Stimulated activated CD4-positive, alpha-beta T cell treated with anti-CD3 and anti-CD28 coated beads, Interleukin-1b, Interleukin-23, amount 100 ng/mL, for 1 hour (primary cell): ENCODE measurements at places on chromosomes 4 and X.

GRCh38 chrX:31224381-31225012 is 152.7 kb upstream of the FTHL17 start:
- DNase-seq = no peak

GRCh38 chr4:15024386-15024785 is 22.1 kb downstream of the CPEB2 start:
- no peak for DNase-seq

DNA sequence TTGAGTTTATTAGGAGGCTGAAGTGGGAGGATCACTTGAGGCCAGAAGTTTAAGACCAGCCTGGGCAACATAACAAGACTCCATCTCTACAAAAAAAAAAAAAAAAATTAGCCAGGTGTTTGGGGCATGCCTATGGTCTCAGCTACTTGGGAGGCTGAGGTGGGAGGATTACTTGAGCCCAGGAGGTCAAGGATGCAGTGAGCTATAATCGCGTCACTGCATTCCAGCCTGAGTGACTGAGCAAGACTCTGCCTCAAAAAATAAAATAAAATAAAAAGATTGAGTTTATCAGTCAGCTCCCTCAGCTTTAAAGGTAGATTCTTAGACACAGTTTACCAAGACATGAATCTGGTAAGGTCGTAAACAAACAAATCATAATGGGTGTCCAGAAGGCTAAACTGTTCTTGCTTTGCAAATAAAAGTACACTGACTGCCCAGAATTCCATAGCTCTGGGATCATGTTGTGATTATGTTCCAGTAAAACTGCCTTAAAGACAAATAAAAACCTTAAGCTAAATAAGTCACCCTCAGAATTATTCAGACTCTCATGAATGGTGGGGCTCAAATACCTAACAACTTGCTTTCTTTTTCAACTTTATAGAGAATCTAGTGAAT is 18.7 kb downstream of the APOO start:
- no peak for DNase-seq

GRCh38 chr4:113292371-113293042 is 243.1 kb downstream of the ANK2 start:
- DNase-seq = no peak

GRCh38 chr4:100049872-100050271 is 99.8 kb upstream of the H2AZ1 start:
- no peak for DNase-seq

DNA sequence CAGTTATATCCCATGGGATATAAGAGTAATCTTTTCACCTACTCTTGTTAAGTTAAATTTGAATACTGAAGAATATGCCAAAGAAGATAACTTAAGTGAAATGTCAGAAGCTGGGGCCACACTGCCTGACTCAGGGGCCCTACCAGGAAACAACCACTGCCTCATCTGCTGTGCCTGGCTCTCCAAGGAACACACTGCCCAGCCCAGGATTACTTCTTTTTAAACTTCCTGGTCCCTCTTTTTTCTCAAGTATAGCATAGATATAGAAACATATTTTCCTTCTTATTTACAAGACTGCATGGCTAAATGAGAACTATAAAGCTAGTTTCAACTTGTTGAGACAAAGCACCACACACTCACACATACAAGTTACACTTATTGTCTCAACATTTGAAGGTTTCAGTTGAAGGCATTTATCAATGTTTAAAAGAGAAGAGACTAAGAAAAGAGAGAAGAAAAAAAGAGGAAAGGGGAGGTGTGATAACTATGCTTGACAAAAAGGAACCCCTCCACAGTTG is 45.2 kb downstream of the MAML3 start:
- no peak for DNase-seq

GRCh38 chr4:76311896-76312331 is 5.4 kb downstream of the STBD1 start:
- no peak for DNase-seq

DNA sequence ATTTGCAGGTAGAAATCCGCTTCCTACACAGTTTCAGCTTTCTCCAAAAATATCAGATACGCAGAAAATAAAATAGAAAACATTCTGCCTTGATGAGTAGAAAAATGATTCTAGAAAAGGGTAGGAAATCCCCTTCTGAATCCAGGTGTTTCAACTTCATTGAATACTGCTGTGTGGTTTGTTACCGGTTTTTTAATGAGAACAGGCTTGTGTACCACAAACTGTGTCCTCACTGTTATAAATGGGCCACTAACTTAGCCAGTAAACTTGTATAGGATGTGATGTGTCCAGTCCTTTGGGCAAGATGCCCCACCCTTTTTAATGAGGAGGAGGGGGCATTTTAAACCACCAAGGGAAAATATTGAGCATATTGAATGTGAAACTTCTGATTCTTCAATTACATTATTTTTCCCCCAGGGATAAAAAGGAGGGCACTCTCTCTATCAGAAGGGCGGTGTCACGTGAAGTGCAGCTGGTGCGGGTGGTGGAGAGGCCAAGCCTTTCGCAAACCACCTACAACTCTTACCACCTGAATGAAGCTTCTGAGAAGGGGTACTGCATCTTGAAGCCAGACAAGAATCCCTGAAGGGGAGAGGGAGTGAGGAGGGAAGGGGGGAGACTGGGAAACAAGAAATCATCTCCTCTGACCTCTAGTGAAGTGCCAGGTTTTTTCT is 4.5 kb downstream of the CXXC4 start:
- DNase-seq = no peak

DNA sequence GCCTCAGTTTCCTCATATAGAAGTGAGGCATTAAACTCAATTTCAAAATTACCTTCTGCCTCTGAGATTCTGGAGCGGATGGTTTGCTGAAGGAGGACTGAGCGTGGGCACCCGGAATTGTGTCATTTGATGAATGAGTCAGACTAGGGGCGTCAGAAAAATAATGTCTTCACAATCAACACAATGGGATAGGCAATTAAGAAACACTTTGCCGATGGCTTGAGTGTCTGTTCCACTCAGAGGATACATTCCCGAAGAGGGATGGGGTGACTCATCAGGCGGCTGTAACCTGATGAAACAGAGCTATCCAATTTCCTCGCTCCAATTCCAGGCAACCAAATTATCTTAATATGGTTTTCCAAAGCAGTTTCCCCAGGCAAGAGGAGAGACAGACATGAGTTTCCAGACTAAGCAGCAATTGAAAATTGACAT is 1.2 kb upstream of the CHRNA9 start:
- DNase-seq = no peak

DNA sequence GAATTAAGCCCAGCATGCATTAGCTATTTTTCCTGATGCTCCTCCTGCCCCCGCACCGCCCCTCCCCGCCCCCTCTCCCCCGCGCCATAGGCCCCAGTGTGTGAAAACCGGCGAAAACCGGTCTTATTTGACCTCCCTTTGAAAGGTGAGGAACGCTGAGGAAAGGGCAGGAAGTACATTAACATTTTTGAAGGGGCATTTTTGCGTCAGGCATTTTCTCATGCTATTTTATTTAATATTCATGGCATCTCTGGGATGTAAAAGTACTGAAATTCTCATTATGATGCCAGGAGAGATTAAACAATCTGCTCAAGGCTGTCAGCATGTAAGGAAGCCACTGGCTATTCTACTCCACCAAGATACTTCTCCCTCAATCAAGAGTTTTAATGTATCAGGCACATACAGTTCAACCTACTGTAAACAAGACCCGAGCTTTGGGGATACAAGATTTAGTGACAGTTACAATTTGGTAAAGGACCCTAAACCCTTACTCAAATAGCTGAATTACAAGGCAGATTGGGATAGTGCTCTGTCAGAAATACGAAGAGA is 1.2 kb upstream of the NMU start:
- no peak for DNase-seq

- DNase-seq = no peak
Observed at GRCh38 chr4:803884-804283, 22.0 kb downstream of the CPLX1 start.

GRCh38 chr4:5409972-5410618 is 298.3 kb downstream of the EVC2 start:
- no peak for DNase-seq

DNA sequence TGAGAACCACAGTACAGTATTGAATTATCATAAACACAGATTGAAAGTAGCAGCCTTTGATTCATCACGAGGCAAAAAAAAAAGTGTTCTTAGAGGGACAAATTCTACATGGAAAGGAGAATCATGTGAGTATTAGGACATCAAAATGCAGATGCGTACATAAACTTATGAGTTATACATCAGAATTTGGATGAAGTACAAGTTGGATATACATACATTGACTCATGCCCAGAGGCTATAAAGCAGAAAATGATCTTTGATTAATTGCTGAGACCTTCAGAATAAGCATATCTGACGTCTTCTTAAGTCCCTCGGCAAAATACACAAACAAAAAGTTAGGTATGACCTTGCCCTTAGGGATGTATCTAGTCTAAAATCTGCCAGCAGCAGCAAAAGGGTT is 206.4 kb downstream of the LDB2 start:
- no peak for DNase-seq

DNA sequence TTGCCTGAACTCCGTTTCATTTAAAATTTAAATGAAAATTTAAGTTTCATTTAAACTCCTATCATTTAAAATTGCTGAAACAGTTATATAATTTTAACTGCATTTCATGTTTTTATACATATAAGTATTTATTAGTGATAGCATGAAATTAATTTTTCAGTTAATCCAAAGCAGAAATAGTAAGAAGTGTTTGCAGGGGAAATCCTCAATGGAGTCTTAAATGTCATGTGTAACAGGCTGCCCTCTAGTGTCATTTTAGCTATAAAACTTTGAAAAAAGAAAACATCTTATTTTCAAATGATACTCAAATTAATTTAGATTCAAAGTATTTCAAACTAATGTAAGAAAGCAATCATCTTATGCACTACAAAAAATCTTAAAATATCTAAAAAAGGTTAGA is 27.2 kb downstream of the TAPT1 start:
- no peak for DNase-seq

- DNase-seq = no peak
Observed at GRCh38 chrX:11053351-11053750, 57.8 kb upstream of the HCCS start.

DNA sequence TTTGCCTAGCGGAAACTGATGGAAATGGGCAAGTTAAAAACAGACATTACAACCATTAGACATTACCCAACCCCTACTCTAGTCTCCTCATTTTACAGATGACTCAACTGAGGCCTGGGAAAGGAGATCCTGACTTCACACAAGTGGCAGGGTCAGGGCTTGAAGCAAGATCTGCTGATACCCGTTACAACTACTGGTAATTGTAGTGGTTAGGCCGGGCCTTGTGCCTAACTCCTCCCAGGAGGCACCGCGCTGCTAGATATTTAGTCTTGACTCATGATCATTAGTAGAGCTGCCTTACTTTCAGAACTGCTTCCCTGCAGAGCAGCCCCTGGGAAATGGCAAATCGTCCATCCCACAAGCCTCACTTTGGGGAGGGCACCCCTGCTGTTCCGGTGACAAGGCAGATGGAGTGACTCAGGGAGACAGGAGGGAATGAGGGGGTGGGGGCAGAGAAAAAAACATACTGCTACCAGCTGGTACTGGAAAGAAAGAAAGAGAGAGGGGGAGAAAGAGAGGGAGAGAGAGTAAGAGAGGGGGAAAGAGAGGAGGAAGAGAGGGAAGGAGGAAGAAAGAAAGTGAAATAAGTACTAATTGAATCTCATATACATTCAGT is 12.2 kb downstream of the ARHGEF6 start:
- no peak for DNase-seq

- DNase-seq = no peak
Observed at GRCh38 chrX:1126738-1127137, 85.7 kb downstream of the CRLF2 start.

GRCh38 chrX:48591255-48591791 is 6.0 kb upstream of the WDR13 start:
- no peak for DNase-seq

GRCh38 chr4:24328711-24329110 is 255.6 kb downstream of the DHX15 start:
- DNase-seq = no peak

GRCh38 chr4:41878991-41879491 is 56.2 kb upstream of the TMEM33 start:
- DNase-seq = no peak

DNA sequence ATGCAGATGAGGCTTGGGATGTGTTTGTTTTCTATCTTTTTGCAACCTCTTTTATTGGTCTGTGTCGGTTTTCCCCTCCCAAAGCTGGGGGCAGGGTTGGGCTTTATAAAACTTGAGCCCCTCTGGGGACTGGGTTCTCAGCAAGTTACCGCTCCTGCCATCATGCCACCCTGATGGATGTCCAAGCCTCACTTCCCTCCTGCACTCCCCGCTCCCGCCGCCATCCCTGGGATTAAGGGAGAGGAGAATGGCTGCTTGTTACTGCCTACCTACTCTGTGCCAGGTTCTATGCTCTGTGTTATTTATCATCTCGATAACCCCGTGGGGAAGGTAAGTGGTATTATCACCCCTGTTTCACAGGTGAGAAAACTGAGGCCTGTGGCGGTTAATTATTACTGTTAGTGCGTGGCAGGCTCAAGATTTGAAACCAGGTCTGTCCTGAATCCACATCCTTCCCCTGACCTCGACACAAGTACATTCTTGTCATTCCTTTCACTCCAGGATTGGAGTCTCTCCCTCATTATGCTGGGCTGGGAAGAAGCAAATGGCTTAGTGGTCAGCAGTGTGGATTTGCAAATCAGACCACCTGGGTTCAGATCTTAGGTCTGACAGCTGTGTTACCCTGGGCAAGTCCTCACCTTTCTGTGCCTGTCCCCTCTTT is 4.5 kb downstream of the UBA1 start:
- no peak for DNase-seq

DNA sequence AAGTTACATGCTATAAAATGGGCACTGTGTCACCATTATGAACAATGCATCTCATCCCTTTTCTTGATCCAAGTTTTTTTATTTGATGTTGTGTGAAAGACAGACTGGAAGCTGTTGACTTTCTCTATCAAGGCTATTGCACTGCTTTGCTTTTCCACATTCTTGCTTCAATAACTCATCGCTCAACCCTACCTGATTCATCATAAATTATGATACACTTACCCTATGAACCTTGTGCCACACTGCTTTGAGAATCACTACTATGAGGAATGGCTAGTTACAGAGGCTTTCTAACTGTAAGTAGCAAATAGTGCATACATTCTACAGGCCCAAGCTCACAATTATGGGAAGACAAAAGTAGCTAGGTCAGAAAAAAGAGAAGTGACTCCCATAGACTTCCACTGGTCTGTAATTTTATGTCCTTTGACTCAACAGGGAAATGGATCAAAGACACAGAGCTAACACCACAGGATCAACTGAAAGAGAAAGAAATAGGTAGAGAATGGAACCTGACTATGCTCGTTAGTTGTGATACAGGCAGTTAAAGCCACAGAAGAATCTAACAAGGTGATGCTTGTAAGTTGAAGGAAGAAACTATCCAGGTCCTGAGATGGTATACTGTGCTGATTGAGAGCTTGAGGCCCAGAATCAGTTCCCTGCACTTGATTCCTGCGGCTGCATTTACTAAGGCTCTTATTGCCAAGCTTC is 163.5 kb downstream of the PPP3CA start:
- no peak for DNase-seq
